ENCODE measurements at places on chromosomes 6 and 20. TPM values are rescaled to one million over a fixed set of nuclear protein-coding genes. Genes with fewer than 3 reads are reported as not detected.

The CPXM1 gene
- not detected for total RNA-seq

The GFOD1 gene
- 29.5 TPM for total RNA-seq

The TRIM31 gene
- not detected for total RNA-seq

The DEFB124 gene
- not detected for total RNA-seq

The ELOVL2 gene
- not detected for total RNA-seq

The SOX18 gene
- not detected for total RNA-seq

The GABRR1 gene
- total RNA-seq: not detected

The NKX2-4 gene
- not detected for total RNA-seq

The HFE gene
- 0.19 TPM for total RNA-seq

- DNase-seq: no peak
- H3K4me3 ChIP-seq: no peak overlapping the region
- H3K27me3 ChIP-seq: no peaks in the 10 kb centered on the region
Measured at GRCh38 chr20:29314294-29314693, 1943.2 kb upstream of the DEFB115 start.

GRCh38 chr6:17283074-17283473, 1.9 kb downstream of the RBM24 start:
- H3K27me3 ChIP-seq: no peaks in the 10 kb centered on the region
- no peaks in the 10 kb centered on the region for H3K4me1 ChIP-seq
- H3K4me3 ChIP-seq: no peak overlapping the region
- no peak overlapping the region for H3K27ac ChIP-seq

DNA sequence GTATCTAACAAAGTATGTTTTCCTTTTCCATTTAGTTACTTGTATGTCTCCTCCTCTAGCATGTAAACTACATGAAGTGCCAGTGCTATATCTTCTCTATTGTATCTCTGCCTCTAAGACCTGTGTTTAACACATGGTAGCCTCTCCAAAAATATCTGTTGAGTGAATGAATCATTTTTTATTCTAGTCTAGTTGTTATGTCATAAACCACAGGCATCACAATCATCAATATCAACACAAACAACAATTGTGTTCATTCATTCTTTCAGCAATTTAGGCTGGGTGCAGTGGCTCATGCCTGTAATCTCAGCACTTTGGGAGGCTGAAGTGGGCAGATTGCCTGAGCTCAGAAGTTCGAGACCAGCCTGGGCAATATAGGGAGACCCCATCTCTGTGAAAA, 111.6 kb upstream of the EYA4 start:
- H3K4me3 ChIP-seq: no peak overlapping the region
- no peak overlapping the region for H3K27ac ChIP-seq
- H3K36me3 ChIP-seq: no peaks in the 10 kb centered on the region

GRCh38 chr20:24634855-24635254, 165.4 kb downstream of the SYNDIG1 start:
- no peaks in the 10 kb centered on the region for H3K36me3 ChIP-seq
- DNase-seq: no peak
- no peaks in the 10 kb centered on the region for H3K27me3 ChIP-seq
- H3K4me1 ChIP-seq: peaks cover 32% of the 10 kb centered on the region

DNA sequence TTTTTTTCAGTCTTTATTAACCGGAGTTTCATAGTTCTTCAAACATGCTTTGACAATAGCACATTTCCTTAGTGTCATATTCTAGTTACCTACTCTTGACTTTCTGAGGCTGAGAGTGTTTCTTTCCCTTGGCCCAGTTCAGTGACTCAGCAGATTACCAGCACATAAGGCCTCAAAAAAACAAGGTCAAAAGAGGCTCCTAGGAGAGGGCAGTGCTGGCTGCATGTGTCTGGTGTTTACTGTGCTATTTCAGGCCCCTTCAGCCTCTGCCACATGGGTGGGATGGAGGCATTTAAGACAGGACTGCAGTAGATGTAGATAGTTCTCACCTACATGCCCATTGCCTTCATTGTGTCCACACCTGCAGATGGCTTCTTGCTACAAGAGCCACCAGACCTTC, 198.2 kb upstream of the SSTR4 start:
- no peaks in the 10 kb centered on the region for H3K36me3 ChIP-seq
- no peaks in the 10 kb centered on the region for H3K27me3 ChIP-seq

DNA sequence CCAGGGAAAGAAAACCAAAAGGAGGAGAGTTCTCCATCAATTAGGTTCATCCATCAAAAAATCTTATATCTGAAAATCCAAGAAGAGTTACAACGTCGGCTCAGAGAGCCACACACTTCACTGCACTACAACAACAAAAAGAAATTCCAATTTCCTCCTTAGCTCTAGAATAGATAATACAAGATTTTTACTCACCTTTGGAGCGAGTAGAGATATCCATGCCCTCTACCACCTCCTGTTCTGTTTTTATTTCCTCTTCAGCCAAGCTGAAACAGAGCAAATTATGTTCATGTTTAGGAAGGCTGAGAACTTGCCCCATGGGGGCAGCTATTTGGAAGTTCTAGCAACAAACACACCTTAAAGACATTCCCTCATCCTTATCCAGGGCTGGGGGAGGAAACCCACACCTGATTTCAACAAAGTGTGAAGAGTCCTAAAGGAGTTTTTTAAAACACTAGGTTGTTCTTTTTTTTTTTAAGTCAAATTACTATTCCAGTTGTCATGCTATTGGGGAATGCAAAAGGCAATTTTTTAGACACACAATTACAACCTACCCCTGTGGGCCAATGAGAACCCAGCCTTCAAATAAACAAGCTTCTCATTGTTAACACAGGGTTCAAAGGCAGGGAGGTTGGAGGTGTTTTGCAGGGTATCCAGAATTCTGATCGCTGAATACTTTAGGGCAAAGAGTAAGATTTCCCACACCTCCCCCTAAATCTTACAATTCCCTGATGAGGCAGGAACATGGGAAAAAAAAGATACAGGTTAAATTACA, 8.7 kb downstream of the ZMYND8 start:
- peaks cover 54% of the 10 kb centered on the region for H3K36me3 ChIP-seq
- peaks cover 59% of the 10 kb centered on the region for H3K4me1 ChIP-seq
- DNase-seq: no peak
- peak overlapping the region; percentile 77 for H3K4me3 ChIP-seq
- H3K27me3 ChIP-seq: no peaks in the 10 kb centered on the region

GRCh38 chr6:136873748-136874147, 48.4 kb upstream of the SLC35D3 start:
- no peak overlapping the region for H3K4me3 ChIP-seq
- H3K27me3 ChIP-seq: no peaks in the 10 kb centered on the region
- DNase-seq: peak; percentile 49
- peaks cover 22% of the 10 kb centered on the region for H3K36me3 ChIP-seq
- H3K4me1 ChIP-seq: no peaks in the 10 kb centered on the region

DNA sequence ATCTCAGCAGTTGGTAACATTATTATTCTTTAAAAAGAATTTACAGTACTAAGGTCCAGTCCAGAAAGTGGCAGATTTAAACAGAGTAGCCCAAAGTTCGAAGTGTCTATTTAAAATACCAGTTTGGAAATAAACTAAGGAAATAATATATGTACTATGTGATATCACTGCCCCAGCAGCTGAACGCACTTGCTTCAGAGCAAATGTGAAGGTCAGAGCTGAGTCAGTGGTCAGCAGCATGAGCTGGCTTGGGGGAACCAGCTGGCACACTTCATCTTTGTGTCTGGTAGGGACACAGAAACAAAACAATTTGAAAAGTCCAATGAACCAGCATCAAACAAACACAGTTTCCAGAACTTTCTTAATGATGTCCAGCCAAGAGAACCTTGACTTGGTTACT, 15.4 kb downstream of the TMEM14B start:
- peaks cover 4% of the 10 kb centered on the region for H3K36me3 ChIP-seq
- no peak overlapping the region for H3K27ac ChIP-seq
- no peak for DNase-seq
- no peaks in the 10 kb centered on the region for H3K4me1 ChIP-seq
- no peaks in the 10 kb centered on the region for H3K27me3 ChIP-seq

- no peaks in the 10 kb centered on the region for H3K4me1 ChIP-seq
- no peaks in the 10 kb centered on the region for H3K36me3 ChIP-seq
- H3K27ac ChIP-seq: no peak overlapping the region
- H3K27me3 ChIP-seq: no peaks in the 10 kb centered on the region
Measured at GRCh38 chr6:83536034-83536646, 23.8 kb downstream of the PRSS35 start.

DNA sequence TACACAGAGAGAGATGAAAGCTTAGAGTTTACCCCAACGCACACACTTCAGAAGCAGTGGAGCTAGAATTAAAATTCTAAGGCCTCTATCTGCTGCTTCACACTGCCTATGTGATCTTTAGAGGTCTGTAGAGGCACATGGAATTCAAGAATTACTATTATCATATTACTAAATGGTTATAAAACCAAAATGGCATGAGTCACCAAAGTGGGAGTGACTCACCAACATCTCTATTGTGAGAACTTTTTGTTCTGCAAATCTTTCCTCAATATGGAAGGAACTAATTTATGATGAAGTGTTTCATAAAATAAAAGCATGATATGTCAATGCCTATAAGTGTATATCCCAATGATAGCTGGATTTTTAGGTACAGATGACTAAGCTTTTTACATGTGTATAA, 28.5 kb upstream of the TMEM244 start:
- DNase-seq: no peak
- no peaks in the 10 kb centered on the region for H3K27me3 ChIP-seq
- no peaks in the 10 kb centered on the region for H3K4me1 ChIP-seq
- H3K4me3 ChIP-seq: no peak overlapping the region
- no peak overlapping the region for H3K27ac ChIP-seq

DNA sequence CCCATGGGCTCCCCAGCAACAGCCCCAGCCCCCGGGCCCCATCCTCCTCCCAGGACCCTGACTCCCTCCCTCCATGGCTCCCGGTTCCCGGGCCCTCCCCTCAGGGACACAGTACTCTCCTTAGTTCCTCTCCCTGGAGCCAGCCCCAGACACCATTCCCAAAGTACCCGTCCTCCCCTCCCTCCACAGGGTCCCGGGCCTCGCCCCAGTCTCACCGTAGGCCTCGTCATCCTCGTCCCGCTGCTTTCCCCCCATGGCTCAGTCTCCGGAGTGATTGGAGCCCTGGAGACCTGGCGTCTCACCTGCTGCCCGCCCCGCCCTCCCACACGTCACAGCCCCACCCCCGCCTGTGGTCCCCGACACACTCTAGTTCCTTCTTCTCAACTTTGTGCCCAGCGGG, at the start of gene SLC44A4:
SLC44A4 (minus strand) TSS at position 272 of the 400 bp plus-strand sequence; CDS start at position 255, 17 bp downstream.
- H3K27ac ChIP-seq: no peak within 1 kb of the TSS
- no peak for DNase-seq
- H3K36me3 ChIP-seq: peaks cover 13% of the 10 kb centered on the region

DNA sequence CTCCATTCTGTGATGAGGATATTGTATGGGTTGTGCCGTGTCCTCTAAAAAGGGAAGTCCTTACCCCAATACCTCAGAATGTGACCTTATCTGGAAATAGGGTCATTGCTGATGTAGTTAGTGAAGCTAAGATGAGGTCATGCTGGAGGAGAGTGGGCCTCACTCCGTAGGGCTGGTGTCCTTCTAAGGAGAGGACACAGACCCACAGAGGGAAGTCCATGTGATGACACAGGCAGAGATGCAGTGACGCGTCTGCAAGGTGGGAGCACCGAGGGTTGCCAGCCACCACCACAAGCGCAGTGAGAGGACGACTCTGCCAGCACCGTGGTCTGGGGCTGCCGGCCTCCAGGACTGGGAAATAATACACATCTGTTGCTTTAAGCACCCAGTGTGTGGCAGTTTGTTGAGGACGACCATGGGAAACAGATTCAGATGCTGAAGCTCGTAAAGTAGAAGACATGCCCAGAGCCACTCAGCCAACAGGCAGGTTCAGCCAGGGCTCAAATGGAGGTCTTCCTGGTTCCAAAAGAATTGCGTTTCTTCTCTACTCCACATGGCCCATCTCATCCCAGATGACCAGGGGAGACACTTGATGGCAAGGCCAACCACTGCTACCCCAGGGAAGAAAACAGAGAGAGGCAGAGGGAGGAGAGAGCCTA, 59.2 kb upstream of the DUSP22 start:
- DNase-seq: no peak
- H3K27ac ChIP-seq: no peak overlapping the region
- no peaks in the 10 kb centered on the region for H3K36me3 ChIP-seq
- H3K4me1 ChIP-seq: no peaks in the 10 kb centered on the region
- no peak overlapping the region for H3K4me3 ChIP-seq
- H3K27me3 ChIP-seq: no peaks in the 10 kb centered on the region
